NCI-H2029 treated with DMSO at 0.1 percent for 48 hours (cell line): ENCODE measurements at places on chromosomes 3 and 15.

DNA sequence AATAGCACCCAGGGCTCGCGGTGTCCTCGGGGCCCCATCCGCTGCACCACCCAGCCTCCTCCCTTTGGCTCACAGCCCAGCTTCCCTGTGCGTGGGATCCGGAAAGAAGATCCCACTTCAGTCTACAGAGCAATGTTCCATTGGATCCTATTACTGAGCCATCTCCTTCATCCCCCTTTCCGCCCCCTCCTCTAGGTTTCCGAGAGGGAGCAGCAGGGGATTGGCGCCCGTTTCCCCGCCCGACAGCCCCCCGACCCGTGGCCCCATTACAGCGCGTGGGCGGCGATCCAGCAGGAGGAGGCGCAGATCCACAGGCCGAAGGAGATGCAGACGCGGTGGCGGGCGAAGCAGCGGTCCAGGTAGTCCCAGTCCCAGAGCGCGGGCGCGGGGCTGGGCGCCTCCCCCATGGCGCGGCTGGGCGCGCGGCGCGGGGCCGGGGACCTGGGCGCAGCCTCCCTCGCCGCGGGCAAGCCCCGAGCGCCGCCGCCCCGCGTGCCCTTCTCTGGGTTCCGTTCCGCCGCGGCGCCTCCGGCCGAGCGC lies 340 bp downstream of the TMEM44 start:
- no peak for DNase-seq

DNA sequence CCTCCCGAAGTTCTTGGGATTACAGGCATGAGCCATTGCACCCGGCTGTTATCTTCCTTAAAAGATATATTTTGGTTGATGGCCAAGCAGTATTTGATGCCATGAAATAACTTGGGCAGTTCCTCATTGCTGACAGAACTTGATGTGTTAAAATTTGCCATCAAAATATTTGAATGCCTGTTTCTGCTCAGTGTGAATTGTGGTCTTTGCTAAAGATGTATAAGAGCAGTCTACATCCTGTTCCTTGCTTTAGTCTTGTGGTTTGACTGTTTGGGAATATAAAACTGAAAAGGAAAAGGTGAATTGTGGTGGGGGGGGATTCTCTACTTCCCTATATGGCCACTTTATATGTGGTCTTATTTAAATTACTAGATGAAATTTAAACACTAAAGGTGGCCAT lies 14.0 kb downstream of the TRIM71 start:
- DNase-seq: no peak

DNA sequence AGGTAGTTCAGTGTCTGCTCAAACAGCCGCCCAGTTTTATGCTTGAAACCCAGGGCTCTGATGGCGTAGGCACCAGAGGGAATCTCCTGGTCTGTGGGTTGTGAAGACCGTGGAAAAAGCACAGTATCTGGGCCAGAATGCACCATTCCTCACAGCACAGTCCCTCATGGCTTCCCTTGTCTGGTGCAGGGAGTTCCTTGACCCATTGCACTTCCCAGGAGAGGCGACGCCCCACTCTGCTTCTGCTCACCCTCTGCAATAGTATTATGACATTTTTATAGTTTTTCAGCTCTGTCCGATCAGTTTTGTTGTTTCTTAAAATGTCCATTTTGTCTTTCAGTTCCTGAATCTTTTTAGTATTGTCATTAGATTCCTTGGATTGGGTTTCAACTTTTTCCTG lies 343.5 kb downstream of the EDEM1 start:
- DNase-seq: no peak

DNA sequence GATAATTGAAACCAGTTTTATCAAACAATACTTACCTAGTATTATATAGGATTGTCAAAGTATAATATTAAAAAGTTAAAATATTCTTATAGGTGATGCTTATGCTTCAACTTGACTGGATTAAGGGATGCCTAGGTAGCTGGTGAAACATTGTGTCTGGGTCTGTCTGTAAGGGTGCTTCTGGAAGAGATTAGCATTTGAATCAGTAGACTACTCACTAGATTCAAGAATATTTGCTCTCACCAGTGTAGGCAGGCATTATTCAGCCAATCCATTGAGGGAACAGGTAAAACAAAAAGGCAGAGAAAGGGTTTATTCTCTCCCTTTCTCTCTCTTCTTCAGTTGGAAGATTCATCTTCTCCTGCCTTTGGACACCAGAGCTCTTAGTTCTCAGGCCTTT lies 486.8 kb upstream of the GOLIM4 start:
- DNase-seq: no peak

GRCh38 chr3:151171145-151171757 lies 31.8 kb downstream of the GPR171 start:
- no peak for DNase-seq

DNA sequence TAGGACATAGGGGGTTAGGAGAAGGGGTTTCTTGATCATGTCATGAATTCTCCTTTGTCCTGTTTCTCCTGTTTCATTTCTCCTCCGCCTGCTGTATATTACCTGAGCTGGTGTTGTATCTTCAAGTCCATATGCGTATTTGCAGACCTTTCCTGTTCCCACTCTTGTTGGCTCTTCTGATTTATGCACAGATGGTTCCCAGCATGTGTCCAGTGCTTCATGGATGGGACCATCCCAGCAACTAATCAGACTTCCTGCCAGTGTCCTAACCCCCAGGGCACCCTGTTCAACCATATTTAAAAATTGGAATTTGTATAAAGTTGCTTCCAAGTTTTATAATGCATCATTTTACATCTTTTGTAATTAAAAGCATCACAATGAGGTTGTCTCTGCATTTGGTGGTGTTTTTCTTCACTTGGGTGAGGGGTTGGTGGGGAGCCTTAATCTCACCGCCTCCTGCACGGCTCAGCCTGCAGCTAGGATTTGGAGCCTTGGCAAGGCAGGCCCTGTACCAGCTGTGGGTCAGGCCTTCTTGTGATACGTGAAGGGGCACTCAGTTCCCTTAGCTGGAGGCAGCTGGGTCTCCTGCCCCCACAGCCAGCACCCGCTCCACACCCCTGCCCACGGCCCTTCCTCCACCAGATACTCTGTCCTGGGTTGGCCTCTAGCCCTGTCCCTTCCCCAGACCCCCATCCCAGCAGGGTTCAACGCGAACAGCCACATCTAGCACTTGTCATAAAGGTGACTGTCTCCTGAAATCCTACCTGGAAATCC lies 72.0 kb upstream of the BLM start:
- DNase-seq: no peak

DNA sequence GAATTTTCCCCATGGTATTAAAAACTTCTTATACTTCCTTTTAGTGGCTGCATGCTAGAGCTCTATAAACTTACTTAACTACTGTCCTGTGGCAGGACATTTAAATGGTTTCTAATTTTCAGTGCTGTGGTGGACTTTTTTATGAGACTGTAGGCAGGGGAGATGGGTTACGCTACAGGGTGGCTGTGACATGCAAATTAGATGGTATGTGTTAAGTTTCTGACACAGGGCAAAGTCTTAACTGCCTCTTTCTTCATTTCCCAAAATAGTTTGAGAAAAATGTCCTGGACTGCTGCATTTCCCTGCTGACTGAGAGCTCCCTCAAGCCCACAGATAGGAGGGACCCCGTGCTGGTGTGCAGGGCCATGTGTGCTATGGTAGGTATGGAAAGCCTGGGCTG lies 22.0 kb downstream of the TGM4 start:
- DNase-seq: no peak

- DNase-seq: no peak
Observed at GRCh38 chr3:104785947-104786346, 580.8 kb upstream of the ALCAM start.

GRCh38 chr3:66532160-66532587 lies 31.4 kb upstream of the LRIG1 start:
- no peak for DNase-seq

DNA sequence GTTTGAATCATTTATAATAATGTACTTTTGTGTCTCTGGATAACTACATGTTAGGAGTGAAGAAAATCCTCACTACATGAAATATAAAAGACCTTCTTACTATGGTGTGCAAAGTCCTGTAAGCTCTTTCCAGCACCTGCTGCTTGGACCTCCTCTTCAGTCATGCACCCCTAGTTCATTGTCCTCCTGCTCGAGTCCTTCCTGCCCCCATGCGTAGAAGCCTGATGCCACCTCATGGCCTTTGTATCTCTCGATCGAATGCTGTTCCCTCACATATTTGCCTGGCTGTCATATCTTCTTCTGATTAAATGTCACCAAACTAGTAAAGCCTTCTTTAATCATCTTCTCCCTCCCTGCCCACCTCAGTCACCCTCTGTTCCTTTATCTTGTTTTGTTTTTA lies 49.9 kb upstream of the SUCLG2 start:
- DNase-seq: no peak

- DNase-seq: no peak
Observed at GRCh38 chr15:67311731-67312130, 57.1 kb downstream of the IQCH start.

DNA sequence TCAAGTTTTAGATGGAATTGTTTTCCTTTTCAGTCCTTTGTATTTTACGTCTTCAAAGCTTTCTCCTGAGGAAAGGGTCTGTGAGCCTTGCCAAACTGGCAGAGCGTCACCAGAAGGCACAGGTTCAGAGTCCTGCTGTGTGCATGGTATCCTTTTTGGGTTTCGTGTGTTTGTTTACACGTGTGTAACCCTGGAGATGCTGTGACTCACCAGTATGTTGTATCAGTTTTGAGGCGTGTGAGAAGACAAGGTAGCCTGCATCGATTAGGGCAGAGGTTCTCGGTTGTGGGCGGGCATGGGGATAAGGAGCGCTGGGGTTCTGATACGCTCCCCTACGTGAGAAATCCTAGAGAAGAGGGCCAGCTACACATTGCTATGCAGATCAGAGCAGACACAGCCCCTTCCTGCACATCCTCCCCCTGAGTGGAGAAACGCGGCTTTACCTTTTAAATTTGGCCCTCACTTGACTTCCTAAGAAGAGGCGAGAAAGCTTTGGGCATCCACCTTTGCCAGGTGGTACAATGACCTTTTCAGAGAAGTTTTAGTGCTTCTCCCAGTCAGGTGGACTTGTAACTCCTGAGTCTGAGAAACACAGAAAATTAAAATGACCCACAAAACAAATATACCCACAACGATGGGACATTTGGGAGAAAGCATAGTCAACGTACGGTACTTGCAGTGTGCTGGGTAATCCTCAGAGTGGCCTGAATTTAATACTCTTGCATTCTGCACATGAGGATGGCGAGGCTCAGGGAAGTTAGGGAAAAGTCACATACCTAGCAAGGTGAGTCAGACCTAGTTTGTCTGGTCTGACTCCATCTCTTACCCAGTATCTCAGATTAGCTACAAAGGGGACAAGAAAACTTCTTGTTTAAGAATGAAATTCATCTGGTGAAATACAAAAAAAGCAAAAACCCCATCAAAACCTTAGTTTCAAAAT lies 38.1 kb downstream of the TRAK1 start:
- DNase-seq: no peak

GRCh38 chr3:53238051-53238850 lies 17.6 kb downstream of the TKT start:
- DNase-seq: peak; percentile 2

GRCh38 chr15:79099692-79100091 lies 9.1 kb upstream of the RASGRF1 start:
- DNase-seq: no peak

DNA sequence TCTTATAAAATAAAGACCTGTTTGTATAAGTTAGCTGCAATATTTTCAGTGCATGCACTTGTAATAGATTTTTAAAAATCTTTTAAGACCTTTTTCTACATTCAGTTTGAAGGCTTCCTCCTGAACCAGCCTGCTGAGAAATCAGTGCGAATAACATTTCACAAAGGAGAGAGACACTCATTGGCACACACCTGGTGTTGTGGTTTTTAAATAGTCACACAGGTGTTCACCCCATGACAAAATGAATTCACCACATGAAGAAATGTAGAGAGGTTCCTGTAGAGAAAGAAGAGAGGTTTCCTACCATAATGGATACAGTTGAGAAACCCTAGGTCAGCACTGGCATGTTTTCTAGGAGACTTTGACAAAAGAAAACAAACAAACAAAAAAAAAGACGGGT lies 237.3 kb downstream of the CNTN6 start:
- no peak for DNase-seq

DNA sequence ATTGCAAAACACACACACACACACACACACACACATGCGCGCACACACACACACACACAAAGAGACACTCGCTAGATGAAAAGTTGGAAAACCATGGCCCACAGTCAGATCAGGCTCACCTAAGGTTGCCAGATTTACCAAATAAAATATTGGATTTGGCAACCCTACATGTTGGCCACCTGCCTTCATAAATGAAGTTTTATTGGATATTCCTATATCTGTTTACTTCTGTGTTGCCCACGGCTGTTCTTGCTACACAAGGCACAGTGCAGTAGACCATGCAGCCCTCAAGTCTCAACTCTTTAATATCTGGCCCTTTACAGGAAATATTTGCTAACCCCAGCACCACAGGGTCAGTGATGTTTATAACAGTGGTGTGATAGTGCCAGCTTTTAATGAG lies 445.0 kb upstream of the PROK2 start:
- DNase-seq: peak; percentile 26

DNA sequence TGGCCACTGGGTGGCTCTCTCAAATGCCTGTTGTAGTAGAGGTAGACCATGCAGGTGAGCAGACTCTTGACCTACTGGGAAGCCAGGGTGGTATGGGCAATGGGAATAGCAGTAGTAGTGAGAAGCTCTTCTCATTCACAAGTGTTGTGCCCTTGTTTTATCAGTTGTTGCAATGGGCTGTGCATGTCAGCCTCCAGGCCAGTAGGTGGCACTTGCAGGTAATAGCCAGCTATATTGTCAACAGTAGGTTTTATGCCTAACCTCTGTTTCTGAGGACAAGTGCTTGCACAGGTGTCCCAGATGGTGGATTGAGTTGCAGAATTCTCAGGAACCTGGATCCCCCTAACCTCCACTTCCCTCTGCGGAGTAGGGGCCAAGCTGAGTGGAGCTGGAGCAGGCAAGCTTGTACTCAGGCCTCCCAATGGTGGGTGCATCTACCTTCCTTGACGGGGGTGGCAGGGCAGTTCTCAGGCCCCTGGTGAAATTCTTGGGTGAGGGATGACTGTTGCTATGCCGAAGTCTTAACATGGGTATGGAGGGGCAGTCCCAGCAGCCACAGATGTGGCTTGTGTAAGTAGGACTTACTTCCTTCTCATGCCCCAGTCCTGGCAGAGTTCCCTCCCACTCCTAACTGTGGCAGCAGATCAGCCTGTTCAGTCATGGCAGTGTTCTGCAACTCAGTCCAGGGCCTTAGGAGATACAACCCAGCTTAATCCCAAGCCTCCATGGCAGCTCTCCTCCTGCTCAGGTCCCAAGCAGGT lies 104.3 kb downstream of the NEO1 start:
- no peak for DNase-seq

GRCh38 chr3:71662056-71662455 lies 63.1 kb downstream of the EIF4E3 start:
- DNase-seq: no peak

DNA sequence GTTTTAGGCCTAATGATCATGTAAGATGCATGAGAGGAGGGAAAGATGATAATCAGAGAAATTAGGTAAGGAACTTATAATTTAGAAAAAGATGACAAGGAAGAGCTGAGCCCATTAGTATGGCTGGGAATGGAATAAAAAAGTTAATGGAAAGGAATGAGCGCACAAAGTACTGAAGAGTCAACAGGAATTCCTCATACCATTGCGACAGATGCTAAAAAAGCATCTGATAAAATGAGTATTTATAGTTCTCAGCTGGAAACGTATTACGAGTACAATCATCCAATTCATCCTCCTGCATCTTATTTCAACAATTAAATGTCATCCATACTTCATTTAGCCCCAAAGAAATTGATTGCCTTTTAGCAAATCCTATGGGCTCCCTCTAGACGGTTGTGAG lies 58.9 kb downstream of the TMCC1 start:
- DNase-seq: no peak

GRCh38 chr3:186825294-186825821 lies 17.2 kb upstream of the ADIPOQ start:
- DNase-seq: no peak

GRCh38 chr3:190183121-190183520 lies 62.4 kb upstream of the P3H2 start:
- no peak for DNase-seq

- no peak for DNase-seq
Observed at GRCh38 chr3:78629544-78629943, 1138.3 kb downstream of the ROBO1 start.
